ENCODE measurements at places on chromosomes 13 and 19. TPM values are rescaled to one million over a fixed set of nuclear protein-coding genes. Genes with fewer than 3 reads are reported as not detected.
A peak's percentile ranks its signal among the peaks of the same experiment; 100 is the strongest.

CFAP97D2 gene
- total RNA-seq, result not detected

GRCh38 chr13:100336795-100337516 is 248.1 kb downstream of the PCCA start:
- DNase-seq, result no peak

DNA sequence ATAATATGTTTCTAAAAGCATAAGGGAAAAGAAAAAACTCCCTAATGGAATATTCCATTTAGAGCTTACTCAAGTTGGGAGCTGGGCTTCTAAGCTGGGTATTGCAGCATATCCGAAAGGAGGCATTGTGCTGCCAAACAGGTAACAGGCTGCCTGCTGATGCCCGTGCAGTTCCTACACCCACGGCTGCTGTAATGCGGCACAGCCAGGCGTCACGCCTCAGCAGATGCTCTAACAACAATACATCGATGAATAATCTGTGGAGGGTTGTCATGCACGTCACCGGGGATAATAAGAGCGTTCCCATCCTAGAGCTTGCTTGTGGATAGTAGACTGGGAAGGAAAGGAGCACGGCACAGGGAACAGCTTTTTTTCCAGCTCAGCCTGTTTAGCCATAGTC is 1582.1 kb upstream of the SLC10A2 start:
- no peak for DNase-seq

- no peak for DNase-seq
Observed at GRCh38 chr19:8371011-8371804, 7.3 kb downstream of the ANGPTL4 start.

SACS gene
- total RNA-seq, result 19.8 TPM

DNA sequence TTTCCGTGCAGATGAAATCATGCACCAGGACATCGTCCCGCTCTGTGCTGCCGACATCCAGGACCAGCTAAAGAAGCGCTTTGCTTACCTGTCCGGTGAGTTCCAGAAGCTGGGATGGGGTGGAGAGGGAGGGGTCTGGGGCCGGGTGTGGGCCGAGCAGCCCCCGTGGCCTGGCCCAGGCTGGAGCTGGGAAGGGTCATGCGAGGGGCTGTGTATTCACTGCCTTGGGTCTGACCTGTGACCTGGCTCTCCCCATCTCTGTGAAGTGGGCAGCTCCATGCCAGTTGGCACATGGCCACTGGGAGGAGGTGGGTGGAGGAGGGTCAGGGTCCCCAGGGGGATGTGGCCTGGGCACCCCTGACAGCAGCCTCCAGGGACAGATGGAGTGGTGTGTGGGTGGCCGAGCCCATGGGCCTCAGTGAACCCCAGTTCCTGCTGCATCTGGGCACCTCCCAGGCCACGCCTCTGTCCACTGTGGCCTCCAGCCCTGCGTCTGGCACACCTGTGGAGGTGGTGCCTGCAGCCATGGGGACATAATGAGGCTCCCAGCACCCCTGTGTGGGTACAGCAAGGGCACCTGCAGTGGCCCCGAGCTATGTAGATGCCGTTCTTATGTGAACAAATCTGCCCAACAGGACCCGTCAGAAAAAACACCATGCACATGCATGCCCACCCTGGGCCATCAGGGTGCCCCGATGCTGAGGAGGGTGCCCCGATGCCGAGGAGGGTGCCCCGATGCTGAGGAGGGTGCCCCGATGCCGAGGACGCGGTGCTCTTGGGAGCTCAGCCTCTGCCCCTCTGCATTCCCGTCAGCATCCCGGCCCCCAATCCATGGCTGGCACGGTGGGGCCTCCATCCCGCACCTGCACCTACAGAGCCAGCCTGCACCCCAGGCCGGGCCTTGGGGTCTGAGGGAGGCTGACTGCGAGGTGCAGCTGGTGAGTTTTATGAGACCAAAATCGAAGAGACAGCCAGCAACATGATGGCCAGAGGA is 46.0 kb downstream of the MCF2L start:
- DNase-seq, result no peak

GRCh38 chr13:31424130-31424729 is 224.5 kb downstream of the B3GLCT start:
- DNase-seq, result peak; percentile 39

MYO16 gene
- total RNA-seq, result 0.08 TPM

- DNase-seq, result peak; percentile 97
Observed at GRCh38 chr19:54523403-54523802, 20.8 kb downstream of the LAIR2 start.

- no peak for DNase-seq
Observed at GRCh38 chr13:44506251-44506650, 69.9 kb downstream of the TSC22D1 start.

GRCh38 chr13:33349986-33350826 is 64.7 kb upstream of the STARD13 start:
- no peak for DNase-seq

CTXN1 gene
- total RNA-seq, result 89.4 TPM

KLK5 gene
- total RNA-seq, result not detected

SMIM44 gene
- total RNA-seq, result not detected

SELENOV gene
- total RNA-seq, result 0.80 TPM

ZNF544 gene
- total RNA-seq, result 48.5 TPM

NKPD1 gene
- 0.05 TPM for total RNA-seq

DNA sequence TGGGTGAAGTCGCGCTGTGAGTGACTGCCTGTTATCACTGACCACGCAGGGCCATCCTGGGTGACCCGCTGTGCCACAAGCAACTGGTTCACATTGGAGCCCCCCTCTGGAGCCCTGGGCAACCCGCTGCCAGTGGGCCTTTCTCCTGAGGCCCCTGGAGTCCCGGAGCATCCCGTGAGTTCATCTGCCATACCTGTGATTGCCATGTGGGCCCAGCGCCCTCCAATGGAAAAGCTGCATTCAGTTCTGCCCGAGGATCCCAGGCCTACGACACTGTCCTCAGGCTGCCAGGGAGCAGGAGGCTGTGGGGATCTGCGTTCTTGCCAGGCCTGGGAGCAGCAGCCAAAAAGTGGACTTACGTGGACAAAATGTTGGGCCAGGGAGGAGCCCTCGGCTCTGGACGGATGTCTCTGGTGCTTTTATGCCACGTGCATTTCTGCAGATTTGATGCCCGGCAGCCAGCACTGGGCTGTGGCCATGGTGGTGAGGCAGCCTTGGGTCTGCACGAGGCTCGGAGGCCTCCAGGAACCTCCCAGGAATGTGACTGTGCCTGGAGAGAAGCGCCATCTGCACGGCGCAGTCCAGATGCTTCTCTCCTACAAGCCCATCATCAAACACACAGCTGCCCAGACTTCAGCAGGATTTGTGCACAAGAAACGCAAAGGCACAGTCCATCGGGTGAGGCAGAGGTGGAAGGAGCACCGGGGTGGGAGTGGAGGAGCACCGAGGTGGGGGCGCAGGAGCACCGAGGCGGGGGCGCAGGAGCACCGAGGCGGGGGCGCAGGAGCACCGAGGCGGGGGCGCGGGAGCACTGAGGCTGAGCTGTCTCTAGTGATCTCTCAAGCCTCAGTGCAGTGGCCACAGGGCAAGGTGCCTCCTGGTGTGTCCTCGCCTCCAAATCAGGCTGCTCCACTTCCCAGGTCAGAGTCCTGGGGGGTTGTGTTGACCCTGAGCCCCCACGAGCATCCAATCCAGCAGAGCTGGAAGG is 44.0 kb downstream of the C13orf46 start:
- DNase-seq, result no peak

GRCh38 chr19:8811315-8812172 is 20.6 kb downstream of the ZNF558 start:
- DNase-seq, result no peak

DNA sequence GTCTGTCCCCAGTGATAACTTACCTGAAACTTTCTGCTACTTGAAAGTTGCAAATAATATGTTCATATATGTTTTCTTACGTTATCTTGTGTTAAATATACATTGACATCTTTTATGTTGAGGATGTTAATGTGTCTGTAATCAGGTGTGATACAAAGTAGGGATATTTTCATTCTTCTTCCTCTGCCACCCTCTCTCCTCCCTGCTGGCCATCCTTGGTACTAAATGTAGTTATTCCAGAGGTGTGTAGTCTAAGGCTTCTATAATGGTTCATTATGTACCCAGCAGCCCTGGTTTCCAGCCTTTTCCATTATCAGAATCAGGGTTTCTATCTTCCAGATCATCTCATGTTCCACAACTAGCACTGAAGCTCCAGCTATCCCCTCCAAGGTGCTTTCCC is 606.7 kb upstream of the KLHL1 start:
- DNase-seq, result no peak

SLITRK5 gene
- 0.08 TPM for total RNA-seq

DKKL1 gene
- total RNA-seq, result 0.95 TPM

SLC15A1 gene
- 0.18 TPM for total RNA-seq

PDX1 gene
- total RNA-seq, result 3.4 TPM

DNA sequence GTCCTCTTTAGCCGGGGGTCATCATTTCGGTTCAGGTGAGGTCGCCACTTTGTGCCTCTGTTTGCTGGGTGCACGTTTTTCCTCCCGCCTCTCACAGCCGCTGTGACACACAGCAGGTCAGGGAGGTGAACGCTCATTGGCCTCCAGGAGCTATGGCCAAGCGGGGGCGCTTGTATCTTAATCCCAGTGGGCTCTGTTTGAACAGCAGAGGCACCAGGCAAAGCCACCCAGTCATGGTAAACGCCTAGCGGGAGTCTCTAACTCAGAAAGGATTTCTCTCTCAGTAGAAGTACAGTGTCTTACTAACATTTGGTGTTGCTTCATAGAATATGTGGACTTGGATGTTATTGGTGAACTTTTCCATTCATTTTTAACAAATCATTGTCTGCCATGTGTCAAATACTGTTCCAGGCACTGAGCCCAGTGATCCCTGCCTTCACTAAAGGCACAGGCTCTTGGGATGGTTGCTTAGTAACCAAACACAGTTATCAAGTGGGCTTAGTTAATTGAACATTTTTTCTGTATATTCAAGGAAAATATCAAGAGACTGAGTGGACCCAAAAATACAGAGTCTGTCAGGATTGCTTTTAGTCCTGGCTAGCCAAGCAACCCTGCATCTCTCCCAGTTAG is 186.7 kb downstream of the STK24 start:
- DNase-seq, result no peak

ALOX5AP gene
- 2.1 TPM for total RNA-seq

ACP5 gene
- 0.85 TPM for total RNA-seq

CCL25 gene
- total RNA-seq, result not detected

GRCh38 chr13:88112526-88112925 is 441.4 kb downstream of the SLITRK5 start:
- no peak for DNase-seq

Data from Panc1 (cell line).